ENCODE measurements at places on chromosomes 1 and 21.

DNA sequence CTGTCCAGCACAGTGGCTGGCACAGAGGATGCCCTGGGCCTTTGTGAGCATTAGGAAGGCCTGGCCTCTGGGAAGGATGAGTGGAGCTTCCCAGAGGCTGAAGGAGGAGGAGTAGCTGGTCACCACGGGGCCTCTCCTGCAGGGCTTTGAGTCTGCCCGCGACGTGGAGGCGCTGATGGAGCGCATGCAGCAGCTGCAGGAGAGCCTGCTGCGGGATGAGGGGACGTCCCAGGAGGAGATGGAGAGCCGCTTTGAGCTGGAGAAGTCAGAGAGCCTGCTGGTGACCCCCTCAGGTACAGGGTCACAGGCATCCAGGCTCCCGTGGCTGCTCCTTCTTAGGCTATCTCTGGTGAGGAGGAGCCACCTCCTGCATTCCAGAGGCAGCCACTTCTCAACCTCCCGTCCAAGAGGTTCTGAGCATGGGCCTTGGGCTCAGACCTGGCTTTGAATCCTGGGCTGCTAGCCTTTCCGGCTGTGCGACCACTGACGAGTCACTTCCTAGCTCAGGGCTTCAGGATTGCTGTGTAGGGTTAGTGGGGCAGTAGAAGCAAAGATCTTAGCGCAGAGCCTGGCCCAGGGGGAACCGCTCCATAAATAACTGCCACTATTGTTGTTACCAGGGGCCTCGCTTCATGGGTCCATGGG is 14.0 kb downstream of the SESN2 start:
- no peak for DNase-seq

GRCh38 chr1:55821234-55821633 is 606.1 kb upstream of the USP24 start:
- no peak for DNase-seq

DNA sequence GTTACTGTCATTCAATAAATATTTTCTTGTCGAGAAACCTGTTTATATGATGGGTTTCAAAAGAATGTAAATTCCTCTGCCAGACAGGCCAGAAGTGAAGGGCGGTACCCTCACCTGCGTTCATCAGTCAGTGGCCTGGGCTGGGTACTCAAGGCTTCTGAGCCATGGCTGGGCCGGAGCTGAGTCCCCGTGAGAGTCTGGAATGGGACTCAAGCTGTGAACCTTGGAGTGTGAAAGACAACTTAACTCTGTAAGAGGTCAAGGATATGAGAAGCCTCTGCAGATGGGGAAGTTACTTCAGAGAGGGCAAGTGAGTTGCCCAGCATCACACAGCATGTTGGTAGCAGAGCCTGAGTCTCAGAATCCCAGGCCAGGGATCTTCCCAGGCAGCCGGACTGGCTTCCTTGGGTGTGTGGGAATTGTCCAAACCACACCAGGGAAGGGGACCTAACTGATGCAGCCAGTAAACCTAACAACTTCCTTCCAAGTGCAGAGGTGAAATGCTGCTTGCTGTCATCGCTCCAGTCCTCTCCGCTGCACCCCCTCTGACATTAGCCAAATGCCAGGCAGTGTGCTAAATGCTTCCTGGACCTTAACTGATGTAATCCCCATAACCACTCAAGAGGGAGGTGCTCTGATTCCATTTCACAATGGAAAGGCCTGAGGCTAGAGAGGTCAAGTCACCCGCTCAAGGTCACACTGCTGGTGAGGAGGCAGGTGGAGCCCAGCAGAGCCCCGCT is 4.8 kb downstream of the DISP3 start:
- no peak for DNase-seq

DNA sequence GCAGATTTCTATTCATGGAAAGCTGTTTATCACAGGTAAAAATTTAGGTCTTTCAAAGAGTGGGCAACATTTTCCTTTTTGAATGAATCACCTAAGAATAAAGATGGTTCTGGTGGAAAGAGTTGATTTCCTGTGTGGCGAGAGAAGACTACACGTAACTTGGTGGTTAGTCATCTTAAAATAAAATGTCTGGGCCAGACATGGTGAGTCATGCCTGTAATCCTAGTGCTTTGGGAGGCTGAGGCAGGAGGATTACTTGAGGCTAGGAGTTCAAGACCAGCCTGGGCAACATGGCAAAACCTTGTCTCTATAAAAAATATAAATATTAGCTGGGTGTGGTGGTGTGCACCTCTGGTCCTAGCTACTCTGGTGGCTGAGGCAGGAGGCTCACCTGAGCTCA is 65.7 kb downstream of the DISP1 start:
- no peak for DNase-seq

DNA sequence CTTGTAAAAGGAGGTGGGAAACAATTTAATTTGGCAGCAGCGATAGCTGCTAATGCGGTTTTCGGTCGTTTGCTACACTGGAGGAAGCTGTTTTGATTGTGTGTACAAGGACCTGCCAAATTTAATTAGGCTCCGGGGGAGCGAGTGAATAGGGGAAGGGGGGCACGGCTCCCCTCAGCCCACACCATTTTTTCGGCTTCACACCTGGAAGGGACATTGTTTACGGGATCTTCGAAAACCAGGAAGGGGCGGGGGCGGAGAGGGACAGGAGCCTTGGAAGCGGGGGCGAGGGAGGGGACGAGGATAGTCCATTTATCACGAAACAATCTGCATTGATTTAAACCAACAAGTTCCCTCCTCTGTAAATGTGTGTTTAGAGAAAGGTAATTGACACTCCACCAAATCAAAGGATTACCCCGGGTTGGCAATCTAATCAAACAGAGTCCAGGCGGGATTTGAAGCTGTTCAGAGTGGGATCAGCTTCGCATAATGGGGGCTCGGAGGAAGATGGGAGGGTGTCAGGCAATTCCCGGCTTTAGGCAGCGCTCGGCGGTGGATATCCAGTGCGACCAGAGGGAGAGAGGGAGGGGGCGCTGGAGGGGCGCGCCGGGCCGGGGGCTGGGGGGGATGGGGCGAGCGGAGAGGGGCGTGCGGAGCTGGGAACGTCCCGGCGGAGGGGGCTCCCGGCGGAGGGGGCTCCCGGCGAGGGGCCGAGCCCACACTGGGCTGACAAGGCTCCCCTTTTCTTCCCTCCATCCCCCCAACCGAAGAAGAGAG is 9.8 kb downstream of the PAX7 start:
- DNase-seq = no peak

DNA sequence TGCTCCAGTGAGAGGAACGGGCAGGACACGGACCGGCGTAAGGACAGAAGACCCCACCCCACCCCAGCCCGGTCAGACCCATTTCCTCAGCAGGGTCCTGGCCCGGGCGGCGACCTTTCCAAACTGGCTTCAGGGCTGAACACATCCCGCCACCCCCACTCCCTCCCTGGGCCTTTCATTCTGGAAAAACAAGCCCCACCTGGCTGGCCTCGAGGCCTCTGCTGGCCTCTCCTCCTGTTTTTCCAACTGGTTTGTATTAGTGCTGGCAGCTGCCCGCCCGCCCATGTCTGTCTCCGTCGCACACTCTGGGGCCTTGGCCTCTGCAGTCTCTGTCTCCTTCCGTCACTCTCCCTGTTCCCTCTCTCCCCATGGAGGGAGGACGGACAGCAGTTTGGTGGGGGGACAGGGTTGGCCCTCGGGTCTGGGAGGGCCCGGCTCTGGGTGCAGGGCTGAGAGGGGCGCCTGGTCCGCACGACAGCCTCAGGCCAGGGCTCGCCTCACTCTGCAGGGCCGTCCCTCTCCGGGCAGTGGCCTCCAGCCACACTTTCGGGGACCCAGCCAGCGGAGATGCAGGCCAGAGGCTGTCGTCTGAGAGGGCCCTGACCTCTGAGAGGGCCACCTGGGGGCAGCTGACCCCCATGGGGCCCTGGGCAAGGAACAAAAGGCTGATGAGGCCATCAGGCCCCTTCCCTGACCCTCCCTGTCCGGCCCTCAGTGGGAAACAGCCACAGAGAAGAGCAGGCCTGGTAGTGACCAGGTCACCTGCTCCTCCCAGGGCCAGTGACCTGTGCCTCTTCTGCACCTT is 1.5 kb upstream of the MXRA8 start:
- DNase-seq = no peak

DNA sequence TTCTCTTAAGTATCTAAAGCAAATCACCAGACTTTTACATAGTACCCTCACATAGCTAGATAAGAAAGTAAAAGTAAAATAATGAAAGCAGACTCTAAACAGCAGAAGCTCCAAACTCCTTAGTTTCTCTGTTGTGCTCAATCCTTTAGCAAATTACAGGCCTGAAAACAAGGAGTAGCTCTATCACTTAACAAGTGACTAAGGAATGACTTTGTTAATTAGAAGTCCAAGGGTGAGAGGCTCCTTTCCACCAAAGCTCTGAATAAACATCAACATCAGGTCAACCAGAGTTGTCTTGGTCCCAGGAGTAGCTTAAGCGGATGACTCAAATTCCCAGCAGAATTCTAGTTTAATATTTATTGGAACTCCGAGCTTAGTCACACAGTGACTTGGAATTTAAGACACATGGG is 5.9 kb downstream of the NRIP1 start:
- no peak for DNase-seq

GRCh38 chr1:154962156-154962749 is 671 bp upstream of the PYGO2 start:
- no peak for DNase-seq

- DNase-seq = no peak
These were observed 254.0 kb downstream of the PTPRU start for GRCh38 chr1:29490204-29490934.

GRCh38 chr21:29334717-29335428 is 36.2 kb downstream of the BACH1 start:
- DNase-seq = no peak

- no peak for DNase-seq
These were observed 116.9 kb downstream of the ETS2 start for GRCh38 chr21:38922474-38923235.

DNA sequence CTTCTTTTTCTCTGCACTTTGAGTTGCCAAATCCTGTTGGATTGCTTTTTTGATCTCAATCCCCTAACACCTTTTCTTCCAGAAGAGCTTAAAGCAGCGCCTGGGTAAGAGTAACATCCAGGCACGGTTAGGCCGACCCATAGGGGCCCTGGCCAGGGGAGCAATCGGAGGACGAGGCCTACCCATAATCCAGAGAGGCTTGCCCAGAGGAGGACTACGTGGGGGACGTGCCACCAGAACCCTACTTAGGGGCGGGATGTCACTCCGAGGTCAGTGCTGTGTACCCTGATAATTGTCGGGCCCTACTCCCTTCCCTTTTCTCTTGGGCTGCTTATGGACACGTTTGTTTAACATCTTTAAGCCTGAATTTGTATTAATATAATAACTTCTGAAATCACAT is 8.3 kb downstream of the CHTOP start:
- DNase-seq = no peak

- no peak for DNase-seq
These were observed 78.7 kb downstream of the DHRS3 start for GRCh38 chr1:12539320-12539704.

DNA sequence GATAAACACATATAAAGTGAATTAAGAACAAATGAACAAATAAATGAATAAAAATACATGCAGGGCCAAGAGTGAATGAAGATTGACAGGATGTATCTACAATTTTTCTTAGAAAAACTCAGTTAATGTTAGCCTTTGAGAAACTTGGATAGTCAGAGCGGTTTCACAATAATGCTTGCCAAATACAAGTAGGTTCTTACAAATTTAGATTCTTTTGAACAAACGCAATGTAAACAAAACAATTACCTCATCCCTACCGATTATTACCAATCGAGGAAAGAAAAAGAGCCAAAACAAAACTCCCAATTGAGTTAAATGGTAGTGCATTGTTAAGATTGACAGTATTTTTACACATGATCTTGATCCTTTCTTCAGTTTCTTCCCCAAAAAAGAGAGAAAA is 176.9 kb upstream of the DEPDC1 start:
- no peak for DNase-seq

DNA sequence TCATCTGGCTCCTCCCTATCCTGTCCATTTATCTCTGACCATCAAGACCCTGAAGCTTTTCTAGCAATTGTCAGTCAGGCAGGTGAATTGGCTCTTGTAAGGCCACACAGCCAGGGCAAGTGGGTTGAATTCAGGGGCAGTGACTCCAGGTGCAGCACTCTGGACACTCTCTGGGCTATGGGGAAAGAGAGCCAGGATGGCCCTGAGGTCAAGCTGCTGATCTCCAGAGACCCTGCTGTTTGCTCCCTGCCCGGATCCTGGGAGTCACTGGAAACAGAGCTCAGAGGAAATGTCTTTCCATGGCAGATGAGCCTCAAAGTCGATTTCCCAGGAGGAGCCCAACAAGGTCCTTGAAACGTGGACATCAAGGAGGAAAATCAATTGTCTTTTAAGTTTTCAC is 184.4 kb downstream of the C1orf94 start:
- no peak for DNase-seq

GRCh38 chr1:239426821-239427475 is 40.6 kb downstream of the CHRM3 start:
- DNase-seq = peak; percentile 78

DNA sequence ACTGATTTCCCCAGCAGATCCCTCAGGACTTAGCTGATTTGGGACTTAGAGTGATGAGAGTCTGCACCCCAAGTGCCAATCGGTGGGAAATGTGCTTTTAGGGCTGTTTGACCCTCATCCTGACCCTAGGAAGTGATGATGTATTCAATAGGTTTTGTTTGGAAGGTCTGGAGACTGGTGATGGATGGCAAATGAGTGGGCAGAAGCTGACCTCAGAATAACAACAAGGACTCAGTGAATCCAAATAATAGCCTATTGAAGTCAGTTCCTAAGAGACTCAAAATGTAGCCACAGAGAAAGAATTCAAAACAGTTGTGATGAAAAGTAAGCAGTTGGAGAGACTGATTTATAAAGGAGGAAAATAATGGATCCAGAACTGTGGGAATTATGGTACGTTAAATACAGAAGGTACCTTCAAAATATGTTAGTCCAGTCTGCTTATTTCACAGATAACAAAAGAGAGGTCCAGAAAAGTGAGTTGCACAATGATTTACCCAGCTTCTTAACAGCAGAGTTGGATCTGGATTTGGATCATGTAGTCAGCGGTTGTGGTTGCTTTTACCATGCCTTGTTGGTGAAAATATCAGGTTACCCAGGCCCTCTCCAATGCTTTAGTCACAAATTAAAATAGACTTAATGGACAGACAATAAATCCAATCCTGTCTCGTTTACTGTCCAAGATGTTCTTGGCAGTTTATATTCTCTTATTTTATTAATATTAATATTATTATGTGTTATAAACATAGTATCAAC is 123.0 kb upstream of the PTBP2 start:
- peak; percentile 86 for DNase-seq

DNA sequence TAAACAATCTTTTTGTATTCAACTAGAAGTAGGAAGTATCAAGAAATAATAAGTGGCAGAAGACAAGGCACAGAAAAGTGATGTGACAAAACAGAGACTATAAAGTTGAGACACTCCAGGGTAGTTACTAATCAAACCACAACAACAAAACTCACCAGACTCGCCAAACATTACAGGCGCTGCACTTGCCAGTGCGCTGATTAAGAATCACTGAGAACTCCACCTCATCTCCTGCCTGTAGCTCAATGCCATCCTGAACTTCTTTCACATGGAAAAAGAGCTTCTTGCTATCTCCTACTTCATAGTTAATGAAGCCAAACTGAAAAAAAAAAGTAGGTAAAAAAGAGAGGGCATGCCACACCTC is 2.8 kb upstream of the NRAS start:
- no peak for DNase-seq

- peak; percentile 96 for DNase-seq
These were observed 60.1 kb upstream of the NEK2 start for GRCh38 chr1:211735208-211736170.

Data from putamen (tissue), 1 donor.